AG09319 (cell line): ENCODE measurements at places on chromosomes 13 and 19.

GRCh38 chr19:55855160-55855559 is 18.8 kb downstream of the NLRP4 start:
- no peak for DNase-seq

DNA sequence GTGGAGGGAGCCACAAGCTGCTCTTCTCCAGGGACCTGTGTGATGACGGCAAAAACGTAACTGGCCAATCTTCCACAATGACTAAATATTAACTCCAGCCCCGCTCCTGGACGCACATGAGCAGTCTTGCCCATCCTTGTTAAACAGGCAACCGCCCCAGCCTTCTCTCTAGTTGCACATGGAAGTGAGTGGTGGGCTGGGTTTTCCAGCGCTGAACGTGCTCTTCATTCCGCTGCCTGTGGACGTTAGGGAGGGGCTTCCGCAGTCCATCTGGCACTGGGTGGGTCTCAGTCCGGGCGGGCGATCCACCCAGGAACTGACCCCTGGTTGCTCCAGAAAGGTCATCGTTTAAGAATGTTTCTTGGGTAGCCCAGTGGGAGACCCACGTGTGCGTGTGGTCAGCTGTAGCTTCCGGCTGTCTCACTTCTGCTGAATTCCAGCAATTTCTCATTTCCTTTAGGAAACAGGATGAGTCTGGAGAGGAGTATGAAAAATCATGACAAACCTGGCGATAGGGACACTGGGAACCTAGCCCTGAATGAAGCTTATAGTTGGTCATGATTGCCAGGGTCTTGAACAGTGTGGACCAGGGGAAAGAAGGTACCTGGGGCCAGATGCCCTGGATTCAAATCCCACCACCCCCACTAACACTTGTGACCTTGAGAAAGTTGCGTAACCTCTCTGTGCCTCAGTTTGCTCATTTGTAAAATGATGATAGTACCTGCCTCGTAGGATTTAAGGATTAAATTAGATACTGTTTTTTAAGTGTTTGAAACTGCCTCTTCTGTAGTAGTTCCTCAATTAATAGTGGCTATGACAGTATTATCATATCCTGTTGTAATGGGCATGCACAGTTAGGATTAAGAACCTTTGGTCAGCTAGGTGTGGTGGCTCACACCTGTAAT is 92.6 kb downstream of the SIPA1L3 start:
- DNase-seq, result peak; percentile 85

DNA sequence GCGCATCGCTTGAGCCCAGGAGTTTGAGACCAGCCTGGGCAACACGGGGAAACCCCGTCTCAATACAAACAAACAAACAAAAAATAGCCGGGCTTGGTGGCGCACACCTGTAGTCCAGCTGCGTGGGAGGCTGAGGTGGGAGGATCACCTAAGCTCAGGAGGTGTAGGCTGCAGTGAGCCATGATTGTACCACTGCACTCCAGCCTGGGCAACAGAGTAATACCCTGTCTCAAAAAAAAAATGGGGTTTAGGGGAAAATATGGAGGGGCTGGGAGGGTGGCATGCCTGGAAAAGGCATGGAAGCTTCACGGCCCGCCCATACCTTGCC is 1.9 kb upstream of the ISYNA1 start:
- DNase-seq, result no peak

- DNase-seq, result no peak
These were observed 3.7 kb downstream of the GGACT start for GRCh38 chr13:100584896-100585295.

DNA sequence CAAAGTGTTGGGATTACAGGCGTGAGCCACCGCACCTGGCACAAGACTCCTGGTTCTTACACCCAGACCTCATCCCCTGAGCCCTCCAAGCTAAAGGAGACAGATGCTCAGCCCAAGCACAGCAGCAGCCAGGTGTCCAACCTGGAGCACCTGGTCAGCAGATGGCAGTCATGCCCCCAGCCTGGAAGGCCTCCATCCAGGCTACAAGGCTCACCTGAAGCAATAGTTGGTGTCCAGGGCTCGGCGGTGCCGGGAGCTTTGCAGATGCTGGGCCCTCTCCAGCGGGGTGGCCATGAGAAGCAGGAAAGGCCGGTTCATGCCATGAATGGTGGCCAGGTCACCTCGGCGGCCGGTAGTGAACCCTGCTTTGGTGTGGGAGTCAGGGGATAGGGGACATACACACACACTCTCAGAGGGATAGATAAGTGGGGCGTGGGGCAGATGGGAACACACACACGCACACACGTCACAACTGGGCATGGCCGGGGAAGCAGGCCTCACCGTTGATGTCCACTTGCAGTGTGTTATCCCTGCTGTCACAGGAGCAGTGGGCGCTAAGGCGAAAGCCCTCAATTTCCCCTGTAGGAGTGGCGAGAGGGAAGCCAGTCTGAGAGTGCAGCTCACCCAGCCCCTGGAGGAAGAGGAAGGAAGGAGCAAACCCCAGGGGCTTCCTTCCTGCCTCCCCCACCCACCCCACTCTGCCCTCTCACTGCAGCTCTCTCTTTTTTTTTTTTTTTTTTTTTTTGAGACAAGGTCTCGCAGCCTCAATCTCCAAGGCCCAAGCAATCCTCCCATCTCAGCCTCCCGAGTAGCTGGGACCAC is 11.8 kb downstream of the TGFB1 start:
- DNase-seq, result no peak

DNA sequence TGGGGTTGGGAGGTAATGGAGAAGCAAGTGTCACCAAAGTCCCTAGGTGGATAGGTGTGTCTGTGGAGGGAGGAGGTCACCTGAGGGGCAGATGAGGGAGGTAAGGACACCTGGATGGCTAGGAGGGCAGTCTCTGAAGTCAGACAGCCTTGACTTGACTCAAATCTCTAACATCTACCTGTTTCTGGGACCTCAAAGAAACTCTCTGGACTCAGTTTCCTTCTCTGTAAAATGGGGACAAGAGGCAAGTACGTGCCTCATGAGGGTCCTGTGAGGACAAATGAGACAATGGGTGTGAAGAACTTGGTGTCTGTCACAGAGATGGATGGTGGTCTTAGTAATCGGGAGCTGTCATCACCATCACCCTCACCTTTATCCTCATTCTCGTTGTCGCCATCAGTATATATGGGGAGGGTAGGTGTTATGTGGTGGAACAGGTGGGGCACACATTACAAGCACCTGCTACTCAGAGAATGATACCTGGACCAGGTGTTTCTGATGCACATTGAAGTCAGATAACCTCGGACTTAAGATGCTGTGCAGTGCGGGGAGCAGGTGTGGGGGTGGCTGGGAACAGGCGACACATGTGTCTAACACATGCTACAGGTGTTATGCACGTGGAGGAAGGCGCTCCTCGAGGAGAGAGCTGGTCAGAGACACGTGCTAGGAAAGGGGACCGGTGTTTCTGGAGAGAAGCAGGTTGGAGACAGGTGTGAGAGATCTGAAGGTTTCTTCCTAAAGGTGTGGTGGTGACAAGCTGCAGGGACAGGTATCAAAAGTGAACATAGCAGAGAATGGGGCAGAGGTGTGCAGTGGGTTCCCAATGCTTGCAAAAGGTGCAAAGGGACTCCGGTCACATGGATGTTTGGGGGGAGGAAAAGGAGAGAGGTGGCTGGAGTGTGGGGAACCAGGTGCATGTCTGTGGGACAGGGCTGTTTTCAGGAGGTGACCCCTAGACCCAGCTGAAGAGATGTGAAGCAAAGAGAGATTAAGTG is 3.8 kb downstream of the ERFL start:
- no peak for DNase-seq

GRCh38 chr13:109002934-109003333 is 373.5 kb downstream of the MYO16 start:
- no peak for DNase-seq

DNA sequence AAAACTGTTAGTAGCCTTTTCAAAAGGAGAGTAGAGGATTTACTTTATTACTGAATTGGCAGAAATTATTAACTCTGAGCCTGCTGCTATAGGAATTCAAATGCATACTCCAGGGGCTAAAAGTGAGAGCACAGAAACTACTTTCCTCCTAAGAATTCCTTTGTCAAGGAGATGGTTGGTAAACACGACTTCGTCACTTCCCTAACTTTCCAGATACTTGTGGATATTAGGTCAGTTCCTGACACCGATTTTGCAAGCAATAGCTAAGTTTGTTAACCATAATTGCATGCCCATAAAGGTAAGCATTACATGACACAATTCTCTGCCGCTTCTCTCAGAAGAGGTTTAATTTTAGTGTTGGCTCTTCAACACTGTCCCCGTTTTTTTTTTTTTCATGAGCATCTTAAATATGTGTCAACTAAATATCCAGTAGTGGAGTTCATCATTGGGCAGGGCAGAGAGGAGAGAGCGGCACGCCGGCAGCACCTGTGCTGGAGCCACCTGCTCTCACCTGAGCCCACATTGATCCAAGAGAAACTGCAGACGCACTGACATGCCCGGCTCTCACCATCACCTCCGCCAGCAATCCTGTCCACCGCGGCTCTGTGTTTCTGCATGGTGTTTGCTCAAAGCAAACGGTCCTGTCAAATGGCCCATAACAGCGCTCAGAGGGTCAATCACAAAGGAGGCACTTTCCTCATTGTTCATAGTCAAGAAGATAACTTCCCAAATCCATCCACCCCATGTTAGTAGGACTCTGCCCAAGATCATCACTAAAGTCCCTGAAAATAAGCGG is 2.6 kb downstream of the MED26 start:
- DNase-seq, result no peak

GRCh38 chr19:33055718-33056117 is 9.0 kb downstream of the RHPN2 start:
- no peak for DNase-seq

DNA sequence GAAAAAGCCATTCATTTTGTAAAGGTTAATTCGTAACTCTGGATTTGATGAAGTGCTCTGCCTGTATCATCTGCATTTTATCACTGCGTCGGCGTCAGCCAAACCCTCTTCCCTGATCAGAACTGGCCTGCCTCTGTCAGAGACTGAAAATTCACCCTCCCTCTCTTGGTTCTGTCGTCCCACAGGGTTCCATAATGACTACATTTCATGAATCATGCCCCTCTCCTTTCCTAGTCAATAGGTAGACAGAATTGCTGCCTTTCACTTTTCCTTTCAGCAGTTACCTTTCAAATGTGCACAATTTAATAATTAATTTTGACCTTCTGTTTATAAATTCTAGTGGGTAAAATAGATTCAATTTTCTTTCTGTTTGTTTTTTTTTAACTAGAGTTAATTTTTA is 423.4 kb downstream of the RFC3 start:
- no peak for DNase-seq

DNA sequence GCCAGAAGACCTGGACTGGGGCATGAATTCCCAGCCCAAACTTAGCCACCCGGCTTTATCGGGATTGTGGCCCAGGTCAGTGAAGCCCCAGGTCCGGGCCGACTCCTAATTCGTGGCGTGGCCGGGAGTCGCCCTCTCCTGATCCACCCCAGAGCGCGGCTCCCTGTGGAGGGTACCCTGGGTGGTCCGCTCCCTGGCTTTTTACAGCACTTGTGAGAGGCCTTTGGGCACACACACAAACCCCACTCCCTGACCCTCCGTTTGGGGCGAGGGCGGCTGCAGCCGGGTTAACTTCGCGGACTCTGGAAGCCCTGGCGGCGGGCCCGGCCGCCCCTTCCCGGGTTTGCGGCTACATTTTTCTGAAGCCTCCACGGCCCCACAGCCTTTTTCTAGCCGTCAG is 56.4 kb downstream of the ZNF568 start:
- no peak for DNase-seq

DNA sequence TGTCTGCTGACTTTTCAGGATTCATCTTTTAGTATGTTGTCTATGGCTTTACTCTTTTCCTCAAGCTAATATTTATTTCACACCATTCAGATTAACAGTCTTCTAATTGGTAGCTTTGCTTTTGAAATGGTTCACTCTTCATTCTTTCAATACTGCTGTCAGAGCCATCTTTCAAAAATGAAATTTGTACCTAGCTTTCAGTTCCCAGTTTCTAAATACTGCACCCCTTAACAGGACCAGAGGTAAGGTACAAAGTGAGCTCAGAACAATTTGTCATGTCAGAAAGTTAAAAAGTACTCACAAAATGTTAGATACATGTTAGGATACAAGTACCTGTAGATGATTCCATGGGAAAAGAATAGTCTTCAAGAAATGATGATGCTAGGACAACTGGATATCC is 83.0 kb downstream of the FNDC3A start:
- DNase-seq, result no peak

GRCh38 chr13:97339019-97339987 is 94.7 kb upstream of the RAP2A start:
- DNase-seq, result peak; percentile 83

GRCh38 chr19:33401683-33402420 is 28.3 kb downstream of the CEBPG start:
- no peak for DNase-seq

DNA sequence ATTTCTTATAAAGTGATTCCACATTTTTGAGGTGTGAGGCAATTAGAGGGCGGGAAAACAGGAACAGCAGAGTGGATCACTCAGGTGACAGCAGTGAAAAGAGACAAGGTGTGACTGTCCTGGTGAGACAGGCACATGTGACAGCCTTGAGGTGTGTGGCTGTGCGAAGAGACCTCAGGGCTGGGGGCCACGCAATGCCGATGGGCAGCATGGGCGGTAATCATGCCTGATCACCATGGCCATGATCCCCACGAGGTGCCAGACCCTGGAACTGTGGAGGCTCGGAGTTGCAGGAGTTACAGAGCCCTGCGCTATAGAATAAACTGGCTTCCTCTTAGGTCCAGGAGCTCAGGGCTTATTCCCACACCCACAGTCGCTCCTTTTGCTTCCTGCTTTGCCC is 2.0 kb downstream of the SPACA6 start:
- DNase-seq, result no peak

DNA sequence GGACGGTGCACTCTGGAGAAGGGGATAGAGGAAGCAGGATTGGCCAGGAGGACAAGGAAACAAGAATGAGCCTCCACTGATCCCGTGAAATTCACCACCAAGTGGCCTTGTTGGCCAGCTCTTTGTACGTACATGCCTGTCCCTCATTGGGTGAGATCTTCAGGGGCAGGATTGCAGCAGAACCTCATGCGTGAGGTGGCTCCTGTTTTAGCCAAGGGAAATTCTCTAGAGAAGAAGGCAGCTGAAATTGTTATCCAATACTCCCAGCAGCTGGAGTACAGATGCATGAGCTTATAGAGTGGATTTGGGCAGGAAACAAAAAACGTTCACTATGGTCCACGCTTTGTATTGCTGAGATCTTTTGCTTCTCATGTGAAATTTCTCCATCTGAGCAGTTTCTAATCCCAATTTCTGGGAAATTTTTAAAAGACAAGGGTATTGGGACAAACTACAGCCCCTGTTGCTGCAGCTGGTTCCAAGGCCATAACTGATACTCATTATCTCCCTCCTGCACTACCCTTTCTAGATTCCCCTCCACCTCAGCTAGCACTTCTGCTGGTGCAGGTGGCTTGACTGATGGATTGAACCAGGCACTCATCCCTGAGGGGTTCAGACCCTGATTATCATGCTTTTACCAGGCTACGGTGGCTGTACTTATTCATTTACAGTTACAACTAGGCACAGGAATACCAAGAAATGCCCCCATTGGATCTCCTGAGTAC is 3.9 kb upstream of the RNF6 start:
- DNase-seq, result no peak
